ENCODE measurements at places on chromosomes 7 and 10. TPM values are rescaled to one million over a fixed set of nuclear protein-coding genes. Genes with fewer than 3 reads are reported as not detected.

PNLIPRP3 gene
- not detected for total RNA-seq

PRRT4 gene
- 4.0 TPM for total RNA-seq

ZNF722 gene
- total RNA-seq: not detected

CTAGE8 gene
- 1.2 TPM for total RNA-seq

SLC13A4 gene
- total RNA-seq: 0.27 TPM

C10orf120 gene
- total RNA-seq: not detected

SLC18A3 gene
- not detected for total RNA-seq

CXCL12 gene
- total RNA-seq: 394 TPM

CUL1 gene
- 40.4 TPM for total RNA-seq

EFCAB10 gene
- not detected for total RNA-seq

CYP2E1 gene
- 5.7 TPM for total RNA-seq

TMEM106B gene
- total RNA-seq: 54.0 TPM

GPR15LG gene
- not detected for total RNA-seq

C10orf62 gene
- not detected for total RNA-seq

ZNF485 gene
- 3.8 TPM for total RNA-seq

A1CF gene
- not detected for total RNA-seq

SAMD9L gene
- 28.4 TPM for total RNA-seq

AMPH gene
- 5.9 TPM for total RNA-seq

RADIL gene
- 19.8 TPM for total RNA-seq

TEX47 gene
- not detected for total RNA-seq

CALHM1 gene
- not detected for total RNA-seq

CYP3A7 gene
- not detected for total RNA-seq

ATOH7 gene
- 0.22 TPM for total RNA-seq

MEIG1 gene
- not detected for total RNA-seq

NUPR2 gene
- total RNA-seq: not detected

GRM3 gene
- not detected for total RNA-seq

ZNF107 gene
- total RNA-seq: 7.7 TPM

VPS37D gene
- 4.5 TPM for total RNA-seq

CALML3 gene
- not detected for total RNA-seq

COL13A1 gene
- total RNA-seq: 1.0 TPM

CDH23 gene
- 20.1 TPM for total RNA-seq

RARRES2 gene
- total RNA-seq: 261 TPM

EPO gene
- total RNA-seq: not detected

KAZALD1 gene
- total RNA-seq: 4.7 TPM

MSS51 gene
- total RNA-seq: 5.2 TPM

SFTPA1 gene
- total RNA-seq: 6.3 TPM

All from sciatic nerve (tissue), 2 donors.